NCI-H82 (cell line): ENCODE measurements at places on chromosomes 2 and 18.

GRCh38 chr18:44409071-44409470 lies 271.6 kb upstream of the SETBP1 start:
- DNase-seq: no peak

DNA sequence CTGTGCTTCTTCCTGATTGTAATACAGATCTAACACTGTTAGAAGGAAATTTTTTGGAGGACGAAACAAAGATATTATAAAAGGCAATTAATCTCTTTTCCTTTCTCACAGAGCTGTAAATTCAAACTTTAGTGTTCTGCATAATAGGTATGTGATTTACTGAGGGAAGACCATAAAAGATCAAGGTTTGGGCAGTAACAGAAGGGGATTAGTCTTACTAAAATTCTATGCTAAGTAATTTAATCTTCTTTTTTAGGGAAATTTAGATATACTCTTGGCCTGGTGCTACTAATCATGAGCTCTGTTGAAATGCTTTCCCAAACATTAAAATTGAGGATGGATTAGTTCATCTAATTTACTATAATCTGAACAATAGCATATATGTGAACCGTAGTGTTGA lies 8.8 kb upstream of the QPCT start:
- DNase-seq: no peak

- DNase-seq: peak; percentile 92
Observed at GRCh38 chr2:237616734-237617586, 10.4 kb upstream of the LRRFIP1 start.

GRCh38 chr2:13193900-13194299 lies 477.2 kb downstream of the TRIB2 start:
- peak; percentile 68 for DNase-seq

DNA sequence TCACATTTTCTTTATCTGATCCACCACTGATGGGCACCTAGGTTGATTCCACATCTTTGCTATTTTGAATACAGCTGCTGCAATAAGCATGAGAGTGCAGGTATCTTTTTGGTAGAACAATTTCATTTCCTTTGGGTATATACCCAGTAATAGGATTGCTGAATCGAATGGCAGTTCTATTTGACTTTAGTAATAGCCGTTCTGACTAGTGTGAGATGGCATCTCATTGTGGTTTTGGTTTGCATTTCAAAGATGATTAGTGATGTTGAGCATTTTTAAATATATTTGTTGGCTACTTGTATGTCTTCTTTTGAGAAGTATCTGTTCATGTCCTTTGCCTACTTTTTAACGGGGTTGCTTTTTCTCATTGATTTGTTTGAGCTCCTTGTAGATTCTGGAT lies 72.3 kb downstream of the CCDC138 start:
- DNase-seq: no peak

DNA sequence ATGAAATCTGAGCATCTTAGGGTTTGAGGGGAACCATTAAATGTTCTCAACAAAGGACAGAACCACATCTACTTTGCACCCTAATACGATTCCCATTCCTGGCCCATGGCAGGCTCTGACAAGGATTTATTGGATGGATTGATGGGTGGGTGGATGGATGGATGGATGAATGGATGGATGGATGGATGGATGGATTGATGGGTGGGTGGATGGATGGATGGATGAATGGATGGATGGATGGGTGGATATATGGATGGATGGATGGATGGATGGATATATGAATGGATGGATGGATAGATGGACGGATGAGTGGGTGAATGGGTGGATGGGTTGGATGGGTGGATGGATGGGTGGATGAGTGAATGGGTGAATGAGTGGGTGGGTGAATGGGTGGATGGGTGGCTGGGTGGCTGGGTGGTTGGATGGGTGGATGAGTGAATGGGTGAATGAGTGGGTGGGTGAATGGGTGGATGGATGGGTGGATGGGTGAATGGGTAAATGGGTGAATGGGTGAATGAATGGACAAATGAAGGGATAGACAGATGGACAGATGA lies 29.6 kb upstream of the MLPH start:
- no peak for DNase-seq

GRCh38 chr2:12412898-12413305 lies 303.8 kb upstream of the TRIB2 start:
- DNase-seq: no peak

GRCh38 chr2:69828938-69829255 lies 563 bp upstream of the GMCL1 start:
- DNase-seq: no peak

DNA sequence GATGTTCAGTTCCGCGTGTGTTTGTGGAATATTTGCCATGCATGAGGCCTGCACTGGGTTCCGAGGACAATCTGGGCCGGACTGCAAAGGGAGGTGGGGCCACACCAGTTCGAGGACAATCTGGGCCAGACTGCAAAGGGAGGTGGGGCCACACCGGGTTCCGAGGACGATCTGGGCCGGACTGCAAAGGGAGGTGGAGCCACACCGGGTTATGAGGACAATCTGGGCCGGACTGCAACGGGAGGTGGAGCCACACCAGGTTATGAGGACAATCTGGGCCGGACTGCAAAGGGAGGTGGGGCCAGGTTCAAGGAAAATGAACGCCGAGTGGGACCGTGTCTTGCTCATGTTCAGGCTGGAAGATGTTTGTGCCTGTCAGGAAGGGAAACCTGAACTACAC lies 97.8 kb upstream of the HDAC4 start:
- no peak for DNase-seq
